AG10803 (cell line): ENCODE measurements at places on chromosomes 3 and 15.
A peak's percentile ranks its signal among the peaks of the same experiment; 100 is the strongest.

GRCh38 chr3:131714585-131715220 lies 211.9 kb upstream of the MRPL3 start:
- no peak for DNase-seq

DNA sequence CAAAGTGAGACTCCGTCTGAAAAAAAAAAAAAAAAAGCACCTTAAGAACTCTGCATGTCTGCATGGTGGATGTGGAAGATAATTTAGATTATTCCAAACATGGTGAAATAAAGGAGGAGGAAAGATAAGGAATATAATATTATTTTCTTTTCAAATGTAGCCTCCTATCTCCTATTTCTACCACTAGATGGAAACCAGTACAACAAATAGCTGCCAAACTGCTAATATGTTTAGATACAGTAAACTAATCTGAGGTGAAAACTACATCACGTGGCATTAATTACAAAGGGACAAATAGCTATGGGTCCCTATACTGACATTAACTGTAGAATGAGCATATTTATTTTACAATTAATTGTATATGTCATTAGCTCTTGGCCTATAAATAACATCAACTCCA lies 197.8 kb downstream of the TBC1D5 start:
- peak; percentile 15 for DNase-seq

- peak; percentile 35 for DNase-seq
Measured at GRCh38 chr3:66885326-66886000, 112.6 kb upstream of the KBTBD8 start.

- no peak for DNase-seq
Measured at GRCh38 chr3:134667956-134668355, 17.1 kb upstream of the KY start.

- no peak for DNase-seq
Measured at GRCh38 chr3:66478960-66479359, 21.9 kb downstream of the LRIG1 start.

- no peak for DNase-seq
Measured at GRCh38 chr3:64936556-64936955, 248.8 kb upstream of the ADAMTS9 start.

- DNase-seq: no peak
Measured at GRCh38 chr3:70225146-70225545, 87.3 kb downstream of the MDFIC2 start.

- no peak for DNase-seq
Measured at GRCh38 chr3:3683261-3683660, 116.0 kb upstream of the LRRN1 start.

DNA sequence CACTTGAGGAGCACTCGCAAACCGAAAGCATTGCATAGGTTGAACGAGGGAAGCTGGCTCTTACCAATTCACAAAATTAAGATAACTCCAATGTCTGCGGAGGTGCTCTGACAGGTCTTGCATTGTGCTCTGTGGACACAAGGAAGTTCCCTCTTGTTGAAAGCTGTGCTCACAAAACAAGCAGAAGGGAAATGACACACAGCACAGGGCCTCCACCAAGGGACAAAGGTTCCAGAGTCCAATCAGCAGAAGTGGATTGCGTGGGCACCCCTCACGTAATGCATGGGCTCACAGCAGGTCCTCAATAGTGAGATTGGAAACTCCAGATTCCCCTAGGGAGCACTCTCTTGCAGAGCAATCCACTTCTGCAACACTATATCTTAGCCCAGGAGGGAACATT lies 89.9 kb downstream of the ATP10A start:
- no peak for DNase-seq

GRCh38 chr3:183980403-183980802 lies 37.3 kb downstream of the ABCC5 start:
- DNase-seq: peak; percentile 10

GRCh38 chr3:159782724-159783421 lies 205.8 kb upstream of the IL12A start:
- DNase-seq: no peak

- DNase-seq: peak; percentile 41
Measured at GRCh38 chr3:194333212-194333980, 17.7 kb downstream of the CPN2 start.

DNA sequence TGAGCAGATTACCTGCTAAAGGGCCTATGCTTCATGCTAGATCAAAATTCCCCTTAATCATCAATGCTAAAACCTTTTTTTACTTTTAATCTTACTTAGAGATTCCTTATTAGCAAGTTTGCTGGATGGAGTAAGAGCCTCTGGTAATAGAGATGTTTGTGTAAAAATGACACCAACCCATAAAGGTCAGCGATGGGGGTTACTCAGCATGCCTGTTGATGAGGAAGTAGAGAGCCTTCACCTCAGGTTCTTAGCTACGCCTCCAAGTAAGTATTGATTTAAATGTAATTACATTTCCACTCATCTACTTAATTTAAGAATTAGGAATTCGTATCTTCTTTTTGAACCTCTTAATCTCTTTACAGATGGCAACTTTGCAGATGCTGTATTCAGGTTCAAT lies 38.8 kb downstream of the DNAJC13 start:
- no peak for DNase-seq

- no peak for DNase-seq
Measured at GRCh38 chr15:81182031-81182755, 14.5 kb upstream of the IL16 start.

GRCh38 chr3:33196538-33196937 lies 22.1 kb downstream of the SUSD5 start:
- no peak for DNase-seq

DNA sequence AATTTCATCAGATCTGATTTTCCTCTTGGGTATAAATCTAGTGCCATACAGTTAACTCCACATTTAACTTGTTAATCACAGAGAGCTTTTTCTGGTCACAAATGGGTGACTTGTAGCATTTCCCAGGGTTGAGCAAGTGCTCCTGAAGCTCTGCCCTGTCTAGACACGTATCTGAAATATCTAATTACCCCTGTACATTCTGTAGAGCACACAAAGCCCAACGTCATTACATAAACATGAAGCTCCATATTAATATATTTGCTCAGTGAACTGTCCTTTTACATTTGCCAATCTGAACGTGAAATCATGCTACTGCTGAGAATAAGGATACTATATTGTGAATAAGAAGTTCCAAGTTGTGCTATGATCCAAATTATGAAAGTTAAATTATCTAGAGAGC lies 49.0 kb downstream of the THBS1 start:
- no peak for DNase-seq

DNA sequence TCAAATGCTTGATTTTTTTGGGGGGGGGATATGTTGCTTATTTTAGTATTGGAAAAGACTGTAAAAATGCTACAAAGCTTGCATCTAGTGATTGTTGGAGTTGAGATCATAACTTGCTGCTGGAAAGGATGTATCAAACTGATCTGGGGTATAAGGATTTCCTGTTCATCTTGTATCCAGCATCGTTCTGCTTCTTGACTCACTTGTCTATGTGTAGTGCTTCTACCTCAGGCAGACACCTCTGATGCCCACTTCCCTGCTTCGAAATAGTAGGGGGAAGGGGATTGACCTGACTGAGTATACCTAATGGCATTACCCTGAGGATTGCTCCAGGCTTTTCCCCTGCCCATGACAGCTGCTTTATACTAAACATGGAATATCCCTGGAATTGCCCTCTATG lies 42.7 kb downstream of the STT3B start:
- DNase-seq: no peak

DNA sequence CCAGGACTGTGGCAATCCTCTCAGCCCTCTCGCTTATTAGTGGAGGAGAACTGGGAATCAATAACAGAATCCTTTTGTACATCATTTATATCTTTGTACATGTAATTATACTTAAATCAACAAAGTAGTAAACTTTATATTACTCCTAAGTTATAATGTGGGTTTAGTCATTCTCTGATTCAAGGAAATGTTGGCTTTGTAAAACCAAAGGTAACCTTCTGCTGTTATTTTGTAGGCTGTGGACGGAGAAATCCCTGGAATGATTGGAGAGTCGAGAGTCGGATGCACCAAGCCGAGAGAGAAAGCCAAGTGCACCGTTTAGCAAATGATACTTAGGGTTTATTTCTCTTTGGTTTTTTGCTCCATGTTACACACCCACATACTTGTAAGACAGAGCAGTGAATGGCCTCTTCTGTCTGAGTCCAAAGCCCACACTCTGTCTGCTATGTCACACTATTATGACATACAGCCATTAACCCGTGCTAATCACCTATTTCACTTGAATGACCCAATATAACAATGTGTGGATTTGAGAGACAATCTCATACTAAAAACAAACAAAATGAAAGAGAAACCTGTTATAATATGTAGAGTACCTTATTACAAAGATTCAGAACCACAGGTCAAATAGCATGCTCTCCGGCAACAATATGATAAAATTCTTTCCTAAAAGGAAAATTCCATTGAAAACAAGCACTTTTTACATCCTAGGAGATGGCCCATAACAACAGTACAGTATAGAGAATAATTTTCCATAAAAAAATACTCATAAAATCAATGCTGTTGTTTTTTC lies 72.2 kb downstream of the MECOM start:
- no peak for DNase-seq

- no peak for DNase-seq
Measured at GRCh38 chr15:39488516-39488915, 92.4 kb upstream of the THBS1 start.

GRCh38 chr15:70026991-70027390 lies 70.7 kb downstream of the TLE3 start:
- no peak for DNase-seq

DNA sequence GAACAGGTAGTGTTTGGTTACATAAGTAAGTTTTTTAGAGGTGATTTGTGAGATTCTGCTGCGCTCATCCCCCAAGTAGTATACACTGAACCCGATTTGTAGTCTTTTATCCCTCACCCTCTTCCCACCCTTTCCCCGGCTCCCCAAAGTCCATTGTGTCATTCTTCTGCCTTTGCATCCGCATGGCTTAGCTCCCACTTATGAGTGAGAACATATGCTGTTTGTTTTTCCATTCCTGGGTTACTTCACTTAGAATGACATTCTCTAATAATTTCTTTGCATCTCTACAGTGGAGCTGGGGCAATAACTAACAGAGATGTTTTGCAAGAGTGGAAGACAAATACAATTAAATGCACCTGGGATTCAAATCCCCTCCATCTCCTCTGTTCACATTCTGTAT lies 93.2 kb downstream of the TP63 start:
- DNase-seq: peak; percentile 75

DNA sequence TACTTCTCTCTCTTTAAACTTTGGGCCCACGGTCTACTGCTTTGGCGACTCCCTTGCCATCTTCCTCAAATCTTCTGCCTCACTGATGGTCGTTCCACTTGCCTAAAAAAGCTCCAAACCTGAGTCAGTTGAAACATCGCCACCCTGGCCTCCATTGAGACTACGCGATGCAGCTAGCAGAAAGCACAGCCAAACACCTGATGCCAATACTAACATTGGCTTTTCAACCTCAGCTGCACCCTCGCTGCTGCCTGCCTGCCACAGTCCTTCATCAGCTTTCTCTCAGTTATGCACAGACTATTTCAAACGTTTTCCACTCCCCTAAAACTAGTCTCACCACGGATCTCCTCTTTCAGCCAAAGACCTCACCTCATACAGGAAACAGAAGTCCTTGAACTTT lies 214.2 kb upstream of the TMCO5A start:
- no peak for DNase-seq

DNA sequence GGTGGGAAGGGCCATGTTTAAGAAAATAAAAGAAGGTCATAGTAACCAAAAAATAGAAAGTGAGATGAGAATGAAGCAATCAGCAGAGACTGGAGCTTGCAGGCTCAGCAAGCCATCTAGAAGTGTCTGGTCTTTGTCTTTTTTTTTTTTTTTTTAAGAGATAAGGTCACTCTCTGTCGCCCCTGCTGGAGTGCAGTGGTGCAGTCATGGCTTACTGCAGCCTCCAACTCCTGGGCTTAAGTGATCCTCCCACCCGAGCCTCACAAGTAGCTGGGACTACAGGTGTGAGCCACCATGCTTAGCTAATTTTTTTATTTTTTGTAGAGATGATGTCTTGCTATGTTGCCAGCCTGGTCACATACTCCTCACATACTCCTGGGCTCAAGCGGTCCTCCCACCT lies 36.2 kb downstream of the GXYLT2 start:
- no peak for DNase-seq

DNA sequence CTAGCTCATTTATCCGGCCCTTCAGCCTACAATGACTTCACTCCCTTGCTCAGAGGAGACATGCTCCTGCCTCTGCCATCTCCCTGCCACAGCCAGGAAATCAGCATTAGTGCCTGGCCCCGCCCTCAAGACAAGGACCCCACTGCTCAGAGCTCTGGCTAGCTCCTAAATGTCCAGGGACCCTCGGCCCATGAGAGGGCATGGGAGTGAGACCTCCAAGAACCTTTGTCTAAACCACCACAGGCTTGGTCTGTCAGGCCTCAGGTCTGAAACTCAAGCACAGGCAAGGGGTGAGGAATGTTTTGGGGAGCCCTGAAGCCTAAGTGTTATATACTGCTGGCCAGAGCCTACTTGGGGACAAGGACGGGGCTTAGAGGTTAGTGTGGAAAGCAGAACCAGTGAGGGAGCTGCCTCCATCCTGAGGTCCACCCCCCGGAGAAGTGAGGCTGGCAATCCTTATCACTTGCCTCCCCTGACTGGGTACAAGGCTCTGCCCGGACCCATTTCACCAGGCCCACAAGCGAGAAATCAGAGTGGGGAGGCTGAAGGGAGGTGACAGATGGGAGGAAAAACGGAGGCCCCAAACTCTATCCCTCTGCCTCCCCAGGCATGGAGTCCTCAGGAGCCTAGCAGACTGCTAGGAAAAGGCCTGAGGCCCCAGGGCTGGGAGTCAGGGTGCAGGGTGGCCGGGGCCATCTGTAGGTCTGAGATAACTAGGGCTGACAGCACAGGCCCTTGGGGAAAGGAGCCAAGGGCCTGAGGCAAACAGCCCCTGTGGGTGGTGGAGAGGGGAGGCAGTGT lies 18.8 kb downstream of the SHF start:
- no peak for DNase-seq

DNA sequence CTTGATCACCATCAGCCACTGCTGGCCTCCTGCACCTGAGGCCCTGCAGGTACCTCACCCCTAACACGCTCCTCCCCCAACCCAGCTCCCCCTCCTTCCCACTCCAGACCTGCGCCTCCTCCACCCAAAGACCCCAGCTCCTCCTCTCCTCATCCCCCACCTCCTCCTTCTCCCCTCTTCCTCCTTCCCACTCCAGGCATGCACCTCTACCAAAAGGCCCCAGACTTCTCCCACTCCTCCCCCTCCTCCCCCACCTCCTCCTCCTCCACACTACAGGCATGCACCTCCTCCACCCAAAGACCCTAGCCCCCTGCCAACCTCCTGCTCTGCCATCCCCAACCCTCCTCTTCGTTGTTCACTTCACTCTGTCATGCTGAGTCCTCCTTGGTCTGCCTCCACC lies 42.7 kb downstream of the CYP11A1 start:
- no peak for DNase-seq

DNA sequence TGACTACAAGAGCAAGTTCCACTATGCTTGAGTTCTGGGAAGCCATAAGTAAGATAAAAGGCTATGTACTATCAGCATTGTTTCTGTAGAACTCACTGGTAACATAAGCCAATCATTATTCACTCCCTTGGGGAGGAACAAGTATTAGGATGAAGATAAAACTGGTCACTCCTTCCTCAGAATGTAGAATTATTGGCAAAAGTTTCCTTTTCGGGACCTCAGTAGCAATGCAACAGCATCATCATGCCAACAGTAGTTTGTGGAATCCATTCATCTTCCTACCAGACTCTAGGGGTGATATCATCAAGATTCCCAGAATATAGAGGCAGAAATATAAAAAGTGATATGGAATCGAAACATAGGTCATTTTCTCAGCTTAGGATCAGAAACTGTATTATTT lies 209.5 kb downstream of the PLOD2 start:
- DNase-seq: peak; percentile 44

- no peak for DNase-seq
Measured at GRCh38 chr15:88797663-88798339, 5.4 kb upstream of the ACAN start.

- DNase-seq: no peak
Measured at GRCh38 chr15:68366314-68366713, 65.6 kb downstream of the ITGA11 start.
